ENCODE measurements at places on chromosomes 3 and 15.
A peak's percentile ranks its signal among the peaks of the same experiment; 100 is the strongest.

- no peak for DNase-seq
Observed at GRCh38 chr3:117228466-117228865, 518.9 kb downstream of the TUSC7 start.

- DNase-seq: no peak
Observed at GRCh38 chr15:35931799-35932341, 385.9 kb upstream of the DPH6 start.

- DNase-seq: no peak
Observed at GRCh38 chr3:42264399-42265058, 1.5 kb downstream of the CCK start.

- DNase-seq: peak; percentile 28
Observed at GRCh38 chr15:70100474-70101341, 3.0 kb upstream of the TLE3 start.

DNA sequence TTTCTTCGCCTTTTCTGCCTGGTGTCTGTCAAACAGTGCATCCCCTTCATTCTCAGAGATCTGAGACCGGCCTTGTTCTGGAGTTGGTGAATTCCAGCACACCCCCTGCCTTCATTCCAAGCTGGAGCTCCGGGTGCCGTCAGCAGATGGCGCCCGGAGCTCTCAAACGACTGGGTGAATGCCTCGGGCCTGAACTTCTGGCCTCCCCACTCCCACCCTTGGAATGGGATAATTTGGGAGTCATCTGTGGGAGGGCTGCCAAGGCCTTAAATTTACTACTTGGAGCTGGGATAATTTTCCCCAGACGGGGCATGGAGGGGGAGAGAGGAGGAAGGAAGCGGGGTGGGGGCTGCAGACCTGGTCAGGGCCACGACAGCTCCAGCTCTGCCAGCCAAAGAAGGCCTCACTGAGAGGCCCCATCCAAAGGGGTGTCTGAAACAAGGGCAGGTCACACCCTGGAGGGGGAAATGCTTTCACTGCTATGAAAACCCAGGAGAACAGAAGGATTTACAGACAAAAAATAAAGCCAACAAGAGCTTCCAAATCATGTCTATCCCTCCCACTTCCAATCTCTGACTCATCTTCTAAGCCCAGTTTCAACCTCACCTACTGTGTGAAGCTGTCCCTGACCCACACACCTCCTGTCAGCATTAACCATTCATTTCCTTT is 187.9 kb downstream of the OPA1 start:
- no peak for DNase-seq

- DNase-seq: no peak
Observed at GRCh38 chr3:27171113-27171512, 198.1 kb downstream of the NEK10 start.

GRCh38 chr3:134378384-134378783 is 4.1 kb upstream of the AMOTL2 start:
- DNase-seq: no peak

DNA sequence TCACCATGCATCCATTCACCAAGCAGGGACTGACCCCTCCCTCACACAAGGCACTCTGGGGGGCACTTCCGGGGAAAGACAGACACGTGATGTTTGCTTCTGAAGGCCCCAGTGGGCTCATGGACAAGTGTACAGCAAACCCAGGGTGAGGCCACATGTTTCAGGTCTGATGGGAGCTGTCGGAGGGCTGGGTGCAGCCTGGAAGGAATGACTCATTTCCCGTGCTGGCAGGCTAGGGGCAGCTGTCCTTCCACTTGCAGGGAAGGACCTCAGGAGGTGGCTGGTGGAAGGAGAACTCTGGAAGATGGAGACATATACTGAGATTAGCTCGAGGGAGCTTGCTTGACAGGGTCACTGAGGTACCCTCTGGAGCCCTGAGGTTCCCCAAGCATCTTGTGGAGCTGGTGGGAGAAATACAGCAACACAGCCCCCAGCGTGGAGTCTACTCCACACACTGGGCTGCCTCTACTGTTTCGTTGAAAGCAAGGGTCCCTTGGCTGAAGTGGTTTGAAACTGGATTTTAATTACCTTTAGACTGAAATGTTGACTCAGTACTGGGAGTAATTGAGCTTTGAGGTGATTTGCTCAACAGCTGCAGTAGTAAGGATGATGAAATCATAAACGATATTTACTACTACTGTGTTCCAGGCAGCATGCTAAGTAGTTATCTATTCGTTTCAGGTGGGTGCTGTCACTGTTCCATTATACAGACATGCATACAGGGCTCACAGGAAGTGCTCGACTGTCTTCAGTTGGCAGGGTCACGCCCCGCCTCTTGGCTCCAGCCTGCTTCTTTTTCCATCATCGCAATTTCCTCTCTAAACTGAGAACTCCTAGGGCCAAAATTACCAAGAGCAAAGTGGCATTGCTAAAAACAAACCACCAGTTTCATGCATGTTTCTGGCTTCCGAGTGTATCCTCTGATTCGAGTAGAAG is 230.4 kb downstream of the ADAMTS17 start:
- no peak for DNase-seq

- DNase-seq: no peak
Observed at GRCh38 chr3:29333576-29333975, 52.7 kb downstream of the RBMS3 start.

DNA sequence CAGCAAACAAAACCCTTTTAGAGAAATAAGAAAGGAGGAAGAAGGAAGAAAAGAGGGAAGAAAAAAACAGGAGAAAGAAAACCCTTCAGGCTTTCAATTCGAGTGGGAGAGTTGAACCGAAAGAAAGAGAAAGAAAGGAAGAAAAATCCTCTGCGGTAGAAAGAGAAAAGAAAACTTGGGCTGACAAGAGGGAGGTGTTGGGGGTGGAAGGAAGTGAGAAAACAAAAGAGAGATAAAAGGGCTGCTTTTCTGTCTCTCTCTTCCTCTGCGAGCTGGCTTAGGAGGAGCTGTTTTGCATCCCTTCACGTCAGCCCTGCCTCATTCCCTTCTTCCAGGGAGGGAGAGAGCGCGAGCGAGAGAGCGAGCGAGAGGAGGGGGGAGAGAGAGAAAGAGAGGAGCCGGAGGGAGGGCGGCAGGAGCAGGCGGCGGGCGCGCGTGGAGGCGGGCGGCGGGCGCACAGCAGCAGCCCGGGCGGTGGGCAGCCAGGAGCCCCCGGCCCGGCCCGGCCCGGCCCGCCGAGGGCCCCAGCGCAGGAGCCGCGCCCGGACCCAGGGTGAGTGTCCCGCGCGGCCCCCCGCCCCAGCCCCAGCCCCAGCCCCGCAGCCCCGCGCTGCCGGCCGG is at the start of gene ZNF710:
TSS of gene ZNF710 (plus strand) at position 263 of the 621 bp plus-strand sequence. CDS start 65,814 bp downstream, outside the sequence.
- DNase-seq: no peak

DNA sequence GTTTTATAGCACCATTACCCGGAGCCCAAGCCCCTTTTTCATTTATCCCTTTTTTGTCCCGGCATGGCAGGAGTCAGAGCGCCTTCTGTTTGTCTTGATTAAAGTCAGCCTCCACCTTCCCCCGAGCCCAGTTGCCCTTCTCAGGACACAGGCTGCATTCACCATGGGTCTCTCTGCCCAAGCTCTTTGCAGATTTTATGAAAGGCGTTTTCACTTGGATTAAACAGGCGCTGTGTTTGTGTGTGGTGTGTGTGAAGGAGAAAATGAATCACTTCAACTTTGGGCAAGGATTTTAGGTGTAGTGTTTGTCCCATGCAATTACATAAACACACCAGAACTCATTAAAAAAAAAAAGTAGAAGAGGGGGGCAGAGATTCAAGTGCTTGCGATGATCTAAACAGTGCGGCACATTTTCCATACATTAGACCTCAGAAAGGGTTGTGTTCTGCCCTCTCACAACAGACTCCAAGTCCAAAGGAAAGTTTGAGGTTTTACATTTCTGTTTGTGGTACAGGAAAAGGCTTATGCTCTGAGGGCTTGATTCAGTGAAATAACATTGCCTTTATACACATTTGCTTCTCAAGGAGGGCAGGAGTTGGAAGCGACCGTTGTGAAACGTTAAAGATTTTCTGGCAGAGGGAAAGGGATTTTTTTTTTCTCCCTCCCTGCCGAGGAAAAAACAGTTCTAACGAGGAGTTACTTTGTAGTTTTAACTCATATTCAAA is 14.5 kb upstream of the IL16 start:
- no peak for DNase-seq

DNA sequence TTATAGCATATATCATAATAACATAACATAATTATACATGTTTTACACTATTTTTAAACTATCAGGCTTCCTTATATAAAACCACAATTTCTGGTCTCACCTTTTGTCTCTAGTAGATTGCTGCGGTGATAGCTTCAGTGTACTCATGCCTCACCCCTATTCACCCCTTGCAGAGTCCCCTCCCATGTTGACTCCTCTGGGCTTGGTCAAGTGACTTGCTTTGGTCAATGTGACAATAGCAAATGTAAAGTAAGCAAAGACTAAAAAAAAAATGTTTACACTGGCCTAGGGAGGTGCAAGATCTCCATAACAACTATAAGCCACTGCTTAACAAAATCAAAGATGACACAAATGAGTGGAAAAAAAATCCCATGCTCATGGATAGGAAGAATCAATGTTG is 537.5 kb downstream of the ROBO1 start:
- DNase-seq: no peak

- no peak for DNase-seq
Observed at GRCh38 chr3:38139652-38140051, 1.2 kb downstream of the MYD88 start.

- no peak for DNase-seq
Observed at GRCh38 chr3:125054449-125055329, 1.1 kb downstream of the HEG1 start.

DNA sequence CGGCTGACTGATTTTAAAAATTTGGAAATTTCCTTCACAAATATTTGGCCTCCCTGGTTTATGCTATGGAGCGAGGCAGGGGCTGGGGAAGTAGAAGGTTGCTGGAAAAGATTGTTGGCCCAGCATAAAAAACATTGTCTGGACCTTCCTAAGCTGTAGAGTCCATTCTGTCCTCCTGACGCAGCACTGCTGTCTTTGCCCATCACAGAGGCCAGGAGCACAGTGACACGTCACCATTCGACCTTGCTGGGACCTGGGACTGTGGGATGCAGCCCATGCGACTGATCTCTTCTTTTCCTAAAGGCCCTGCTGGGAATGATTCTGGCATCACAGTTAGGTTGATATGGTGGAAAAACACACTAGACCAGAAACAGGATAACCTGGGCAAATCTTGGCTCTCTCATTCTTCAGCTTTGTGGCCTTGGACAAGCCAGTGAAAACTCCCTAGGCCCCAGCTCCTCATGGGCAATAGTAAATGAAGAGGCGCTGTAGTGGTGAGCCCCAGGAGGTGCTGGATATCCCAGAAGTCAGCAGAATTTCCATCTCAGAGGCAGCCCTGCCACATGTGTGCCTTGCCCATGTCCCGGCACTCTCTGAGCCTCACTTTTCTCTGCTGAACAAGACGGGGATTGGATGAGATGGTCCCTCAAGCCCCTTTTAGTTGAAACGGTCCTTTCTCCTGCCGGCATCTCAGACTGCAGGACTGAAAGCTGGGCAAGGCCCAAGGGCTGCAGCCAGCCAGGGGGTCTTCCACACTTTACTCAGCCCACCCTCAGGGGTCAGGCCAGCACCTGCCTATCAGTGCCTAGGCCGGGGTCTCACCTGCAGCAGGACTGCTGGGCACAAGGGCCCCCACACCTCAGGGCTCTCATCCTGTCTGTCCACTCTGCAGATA is 69.6 kb downstream of the SENP2 start:
- no peak for DNase-seq

DNA sequence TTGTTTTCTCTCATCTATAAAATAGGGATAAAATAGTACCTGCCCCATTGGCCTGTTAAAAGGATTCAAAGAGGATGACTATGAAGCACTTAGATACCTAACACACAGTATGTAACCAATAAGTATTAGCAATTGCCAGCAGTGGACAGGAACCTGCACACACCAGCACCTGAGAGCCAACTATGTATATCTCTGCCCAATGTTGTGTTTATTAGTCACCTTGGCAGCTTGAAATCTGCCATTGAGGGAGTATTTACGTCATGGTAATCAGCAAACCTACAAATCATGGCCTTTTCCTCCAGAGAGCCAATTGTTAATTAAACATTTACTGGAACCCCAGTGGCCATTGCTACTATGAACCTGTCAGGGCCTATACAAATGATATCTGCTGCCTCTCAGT is 13.8 kb downstream of the LARS2 start:
- DNase-seq: no peak

DNA sequence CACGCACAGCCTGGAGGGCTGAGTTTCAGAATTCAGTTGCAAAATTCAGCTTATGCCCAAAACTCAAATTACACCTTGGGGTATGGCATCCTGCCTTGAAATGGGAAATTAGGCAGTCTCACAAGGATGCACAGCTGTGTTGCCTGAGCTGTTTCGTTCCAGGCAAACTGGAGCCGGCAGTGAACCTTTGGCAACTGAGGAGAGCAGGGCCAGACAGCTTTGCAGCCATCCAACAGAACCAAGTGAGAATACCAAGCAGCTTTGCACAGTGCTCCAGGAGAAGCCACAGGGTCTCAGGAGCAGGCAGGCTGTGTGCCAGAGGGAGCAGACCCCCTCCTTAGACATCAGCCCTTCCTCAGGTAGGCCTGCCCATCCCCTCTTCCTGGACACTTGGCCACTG is 32.5 kb upstream of the BFSP2 start:
- no peak for DNase-seq

DNA sequence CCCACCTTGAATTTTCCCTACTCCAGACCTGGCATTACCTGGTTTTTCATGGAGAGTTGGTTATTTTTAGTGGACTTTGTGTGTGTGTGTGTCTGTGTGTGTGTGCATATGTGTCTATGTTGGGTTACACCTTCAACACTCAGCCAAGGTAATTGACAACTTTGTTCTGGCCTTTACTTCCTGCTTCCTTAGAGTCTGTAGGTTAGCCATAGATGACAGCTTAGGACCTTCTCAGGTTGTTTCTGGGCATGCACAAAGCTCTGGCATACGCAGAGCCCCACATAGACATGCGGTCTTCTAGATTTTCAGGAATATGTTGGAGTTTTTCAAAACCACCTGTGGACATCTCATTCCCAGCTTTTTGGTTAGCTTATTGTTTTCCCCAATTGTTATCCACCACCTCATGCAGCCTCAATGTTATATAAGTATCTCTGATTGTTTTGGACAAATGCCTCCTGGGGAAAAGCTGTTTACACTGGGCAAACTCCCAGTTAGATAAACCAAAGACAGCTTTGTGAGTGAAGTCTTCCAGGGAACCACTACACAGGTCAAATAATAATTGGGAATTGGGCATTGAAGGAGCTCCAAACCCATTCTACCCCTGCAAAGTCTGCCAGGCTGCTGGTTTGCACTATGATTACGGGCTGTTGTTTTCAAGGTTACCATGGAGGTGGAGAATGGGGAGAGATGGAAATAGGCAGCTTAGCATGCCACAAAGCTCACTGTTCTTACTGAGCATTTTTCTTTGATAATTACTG is 201.2 kb downstream of the ADAMTSL3 start:
- no peak for DNase-seq

GRCh38 chr3:179726075-179726699 is 73.3 kb downstream of the USP13 start:
- no peak for DNase-seq

- no peak for DNase-seq
Observed at GRCh38 chr3:97830638-97831037, 8.8 kb downstream of the CRYBG3 start.

DNA sequence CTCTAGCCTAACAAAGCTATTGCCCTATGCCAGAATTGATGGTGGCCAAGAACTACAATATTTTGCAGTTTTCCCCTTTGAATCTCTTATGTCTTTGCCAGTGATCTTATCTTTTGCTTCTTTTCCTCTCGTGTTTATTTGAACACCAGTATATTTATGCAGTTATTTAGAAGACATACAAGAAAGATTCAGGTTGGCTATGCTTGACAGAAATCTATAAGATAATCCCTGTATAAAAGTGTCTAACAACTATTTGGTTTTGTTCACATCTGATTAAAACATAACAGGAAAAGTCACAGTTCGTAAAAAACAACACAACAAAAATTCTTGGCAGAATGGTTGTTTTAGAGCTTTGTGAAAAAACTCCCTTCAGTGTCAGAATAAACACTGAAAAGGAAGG is 63.7 kb downstream of the SEMA6D start:
- DNase-seq: no peak

Data from activated CD4-positive, CD25-positive, alpha-beta regulatory T cell treated with anti-CD3 and anti-CD28 coated beads, Interleukin-2, amount 50 U/mL, for 16 hours (primary cell).